ENCODE measurements at places on chromosomes 5 and 9.

DNA sequence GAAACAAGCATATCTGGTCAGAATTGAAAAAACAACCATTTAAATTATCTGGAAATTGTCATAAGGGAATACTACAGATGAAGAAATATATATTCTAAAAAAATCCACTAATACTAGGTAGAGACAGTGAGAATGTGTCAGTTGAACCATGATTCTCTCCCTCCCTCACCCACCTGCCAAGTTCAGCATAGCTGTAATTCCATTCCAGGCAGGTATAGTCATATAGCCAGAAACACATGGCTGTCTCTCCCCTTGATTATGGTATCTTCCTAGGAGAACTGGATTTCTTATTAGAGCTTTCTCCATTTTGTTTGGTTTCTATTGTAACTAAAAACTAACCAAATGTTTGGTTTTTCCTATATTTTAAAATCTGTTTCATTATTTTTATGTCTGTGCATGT lies 509.2 kb downstream of the CDH10 start:
- DNase-seq: no peak

DNA sequence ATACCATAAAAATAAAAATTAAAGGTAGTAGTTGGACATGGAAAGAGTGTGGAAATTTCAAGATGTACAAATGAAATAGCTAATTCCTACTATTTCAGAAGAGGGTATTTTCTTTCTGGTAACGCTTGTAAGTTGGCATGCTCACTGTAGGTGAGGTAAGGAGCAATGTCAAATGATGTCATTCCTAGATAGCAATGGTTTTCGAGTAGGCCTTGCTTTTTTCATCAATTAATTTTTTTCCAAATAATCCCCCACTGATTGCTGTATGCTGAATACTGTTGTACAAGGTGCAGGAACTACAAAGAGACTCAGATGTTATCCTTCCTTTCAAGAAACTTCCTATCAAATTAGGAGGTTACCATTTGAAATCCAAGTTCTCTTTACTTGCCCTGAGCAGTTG lies 928 bp upstream of the SELENOP start:
- no peak for DNase-seq

GRCh38 chr9:89046832-89047231 lies 55.6 kb downstream of the S1PR3 start:
- no peak for DNase-seq

GRCh38 chr9:33227741-33228140 lies 12.2 kb upstream of the SPINK4 start:
- DNase-seq: no peak

DNA sequence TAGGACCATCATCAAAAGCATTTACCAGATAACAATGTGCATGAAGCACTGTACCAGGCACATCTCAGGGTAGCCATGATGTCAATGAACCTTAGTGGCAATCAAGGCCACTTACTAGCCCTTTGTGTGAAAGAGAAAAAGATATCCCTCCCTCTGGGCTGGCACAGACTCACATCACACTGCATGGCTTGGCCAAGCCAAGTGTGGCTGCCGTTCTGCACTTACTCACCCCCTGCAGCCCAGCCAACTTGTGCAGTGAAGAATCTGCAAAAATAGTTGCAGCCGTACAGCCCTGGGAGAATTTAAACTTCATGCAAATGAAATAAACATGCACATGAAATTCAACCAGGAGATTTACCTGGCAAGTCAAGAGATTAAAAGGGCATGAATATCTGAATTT lies 333.5 kb downstream of the DEPDC1B start:
- DNase-seq: no peak

DNA sequence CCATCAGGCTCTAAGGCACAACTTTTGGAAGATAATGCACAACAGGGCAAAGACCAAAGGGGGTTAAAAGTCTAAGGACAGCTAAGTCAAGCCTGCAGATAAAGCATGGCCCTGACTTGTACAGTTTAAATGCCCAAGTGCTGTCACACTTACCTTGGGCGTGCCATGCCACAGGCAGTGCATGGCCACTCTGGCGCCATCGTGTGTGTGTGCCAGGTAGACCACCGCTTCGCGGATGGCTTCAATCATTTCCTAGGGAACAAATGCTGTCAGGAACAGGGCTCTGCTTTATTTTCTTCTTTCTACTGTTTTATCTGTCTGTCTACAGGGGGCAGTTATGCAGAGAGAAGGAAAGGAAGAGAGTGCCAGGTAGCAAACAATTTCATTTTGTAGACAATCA lies 19.3 kb downstream of the PUM3 start:
- no peak for DNase-seq

GRCh38 chr5:158195416-158196210 lies 336.7 kb upstream of the CLINT1 start:
- DNase-seq: no peak

- DNase-seq: peak; percentile 15
Observed at GRCh38 chr9:91423785-91424402, at the start of gene NFIL3. TSS of gene NFIL3 (minus strand) at chr9:91423832. CDS start at chr9:91410734, 13,098 bp downstream.

- DNase-seq: no peak
Observed at GRCh38 chr9:134502809-134503211, 138.8 kb upstream of the COL5A1 start.

DNA sequence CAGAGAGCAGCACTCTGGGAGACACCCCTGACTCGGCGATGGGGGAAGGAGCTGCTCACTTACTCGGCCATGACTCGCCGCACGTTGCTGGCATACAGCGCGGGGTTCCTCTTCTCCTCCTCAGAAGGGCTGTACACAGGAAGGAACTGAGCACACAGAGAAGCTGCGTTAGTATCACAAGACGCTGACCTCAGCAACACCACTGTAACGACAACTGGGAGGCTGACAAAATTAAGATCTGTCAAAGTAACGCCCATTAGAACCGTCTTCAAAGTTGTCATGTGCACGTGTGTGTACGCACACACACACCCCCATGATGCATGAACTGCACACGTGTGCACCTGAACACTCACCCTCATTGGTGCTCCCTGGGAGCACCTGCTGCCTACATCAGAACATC lies 32.1 kb upstream of the SLC6A3 start:
- no peak for DNase-seq

DNA sequence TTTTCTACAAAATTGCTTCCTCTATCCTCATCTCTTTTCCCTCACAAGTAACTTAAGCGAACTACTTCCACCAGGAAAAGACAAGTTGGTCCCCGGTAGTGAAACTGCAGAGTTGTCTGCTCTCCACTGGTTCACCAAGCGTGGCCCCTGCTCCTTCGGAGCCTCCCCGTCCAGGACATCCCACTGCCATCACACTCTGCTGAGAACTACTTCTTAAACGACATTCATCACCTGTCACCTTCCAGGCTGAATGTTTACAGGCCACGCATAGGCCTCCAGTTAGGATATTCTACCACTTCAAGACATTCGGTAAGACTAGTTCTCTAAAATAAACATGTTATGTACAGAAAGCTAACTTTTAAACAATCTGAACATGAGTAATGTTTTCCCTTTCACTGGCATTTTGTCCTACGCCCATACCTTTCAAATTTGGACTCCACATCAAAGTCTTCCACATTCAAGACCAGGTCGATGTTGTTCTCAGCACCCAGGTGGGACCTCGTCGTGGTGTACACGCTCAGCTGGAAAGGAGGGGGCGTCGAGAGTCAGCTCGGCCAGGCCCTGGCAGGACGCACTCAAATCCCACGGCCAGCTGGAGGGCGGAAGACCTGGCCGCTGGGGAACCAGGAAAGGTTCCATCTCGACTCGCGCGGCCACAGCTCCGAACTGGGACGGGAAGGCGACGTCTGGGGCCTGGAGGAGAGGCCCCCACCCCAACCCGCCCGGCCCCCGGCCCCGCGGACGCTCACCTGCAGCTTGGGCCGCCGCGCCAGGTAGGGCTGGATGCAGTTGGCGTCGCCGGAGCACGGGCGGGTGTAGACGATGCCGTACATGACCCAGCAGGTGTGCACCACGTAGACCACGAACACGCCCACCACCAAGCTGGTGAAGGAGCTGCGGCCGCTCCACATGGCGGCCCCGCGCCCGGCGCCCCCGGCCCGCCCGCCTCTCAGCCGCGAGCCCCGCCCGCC lies 683 bp downstream of the CLPTM1L start:
- no peak for DNase-seq

DNA sequence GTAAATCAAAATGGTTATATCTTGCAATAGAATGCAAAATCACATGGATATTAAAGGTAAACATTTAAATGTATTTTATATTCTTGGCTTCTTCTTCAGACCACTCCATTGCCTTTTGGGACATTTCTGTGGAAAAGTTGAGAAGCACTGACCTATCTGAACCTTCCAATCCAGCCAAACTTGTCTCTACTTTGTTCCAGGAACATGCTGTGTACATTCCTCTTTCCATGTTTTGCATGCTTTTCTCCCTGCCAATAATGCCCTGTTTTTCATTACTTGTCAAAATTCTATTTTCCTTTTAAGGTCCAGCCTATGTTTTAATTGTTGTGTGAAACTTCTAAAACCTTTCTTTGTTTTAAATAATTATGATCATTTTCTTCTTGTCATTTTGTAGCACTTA lies 28.3 kb downstream of the JAK2 start:
- DNase-seq: no peak

GRCh38 chr5:50663636-50664035 lies 2.8 kb upstream of the PARP8 start:
- no peak for DNase-seq

- DNase-seq: no peak
Observed at GRCh38 chr5:91937121-91937520, 554.0 kb upstream of the ARRDC3 start.

- no peak for DNase-seq
Observed at GRCh38 chr5:118628660-118629354, 359.5 kb downstream of the DTWD2 start.

GRCh38 chr5:178786417-178786816 lies 56.0 kb upstream of the ZNF354A start:
- no peak for DNase-seq

DNA sequence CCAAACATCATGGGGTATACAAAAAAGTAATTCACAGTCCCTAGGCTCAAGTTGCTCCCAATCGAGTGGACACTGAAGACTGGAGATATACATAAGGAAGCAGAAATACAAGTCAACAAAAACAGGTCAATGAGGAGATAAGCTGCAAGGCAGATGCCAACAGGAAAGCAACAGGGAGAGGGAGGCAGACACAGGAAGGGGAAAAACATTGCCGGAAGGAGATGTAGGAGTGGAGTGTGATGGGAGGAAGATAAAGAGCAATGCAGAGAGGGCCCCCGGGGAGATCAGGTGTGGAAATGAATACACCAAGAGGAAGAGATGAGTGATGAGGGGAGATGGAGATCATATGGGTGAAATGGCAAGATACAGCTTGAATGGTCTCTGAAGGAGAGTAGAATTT lies 243.0 kb downstream of the RAB3C start:
- no peak for DNase-seq

DNA sequence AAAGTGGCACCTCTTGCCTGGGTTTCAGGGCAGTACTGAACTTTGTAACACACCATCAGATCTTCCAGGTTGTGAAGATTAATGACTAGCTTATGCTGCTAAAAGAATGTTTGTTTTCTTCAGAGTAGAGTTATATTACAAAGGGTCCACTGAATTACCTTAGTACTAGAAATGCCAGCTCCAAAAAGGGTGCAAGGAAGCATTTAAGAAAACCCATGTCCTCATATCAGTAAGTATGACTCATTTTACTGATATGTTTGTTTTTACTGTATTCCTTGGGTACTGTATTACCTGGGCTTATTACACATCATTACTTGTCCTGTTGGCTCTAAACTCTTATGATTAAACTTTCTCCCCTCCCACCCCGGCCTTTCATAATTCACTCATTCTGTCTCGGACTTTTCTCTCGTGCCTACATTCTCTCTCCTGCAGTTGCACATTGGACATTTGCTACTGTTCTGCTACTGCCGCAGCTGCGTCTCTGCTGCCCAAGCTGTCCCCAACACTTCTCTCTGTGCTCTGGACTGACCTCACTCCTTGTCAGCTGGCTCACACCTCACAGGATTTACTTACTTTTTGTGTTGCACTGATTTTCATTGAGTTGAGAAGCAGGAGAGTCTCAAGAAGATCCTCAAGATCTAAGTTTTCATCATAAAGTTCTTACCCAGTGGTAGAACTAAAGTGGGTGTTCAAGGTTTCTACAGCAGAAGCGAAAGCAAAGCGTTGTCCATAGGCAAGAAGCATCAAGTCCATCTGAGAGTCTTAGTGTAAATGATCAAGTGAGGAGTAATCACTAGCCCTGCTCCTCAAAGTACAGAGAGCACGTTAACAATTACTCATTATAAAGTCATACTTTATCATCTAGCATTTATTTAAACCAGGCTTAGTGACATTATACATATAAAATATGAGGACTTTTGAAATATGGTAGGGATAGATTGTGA lies 53.2 kb upstream of the C9orf72 start:
- DNase-seq: no peak

- no peak for DNase-seq
Observed at GRCh38 chr9:116157436-116158138, 4.0 kb downstream of the PAPPA start.
